ENCODE measurements at places on chromosomes 7 and 10.
A peak's percentile ranks its signal among the peaks of the same experiment; 100 is the strongest.

DNA sequence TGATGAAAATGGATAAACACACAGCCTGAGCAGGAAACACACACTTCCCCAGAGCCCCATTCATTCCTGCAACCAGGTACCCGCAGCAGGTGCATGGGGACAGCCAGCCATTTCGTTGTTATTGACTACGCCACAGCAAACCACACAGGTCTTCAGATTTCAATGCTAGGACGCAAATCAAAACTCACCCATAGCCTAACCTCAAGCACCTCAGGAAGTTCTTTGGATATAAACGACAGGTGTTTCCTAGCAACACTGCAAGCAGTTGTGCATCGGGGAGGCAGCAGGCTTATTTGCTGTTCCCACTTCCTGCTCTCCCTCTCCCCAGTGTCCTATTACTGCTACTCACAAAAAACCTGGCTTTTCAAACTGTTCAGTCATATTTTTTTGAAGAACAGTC lies 176.5 kb upstream of the FRMD4A start:
- DNase-seq: no peak

DNA sequence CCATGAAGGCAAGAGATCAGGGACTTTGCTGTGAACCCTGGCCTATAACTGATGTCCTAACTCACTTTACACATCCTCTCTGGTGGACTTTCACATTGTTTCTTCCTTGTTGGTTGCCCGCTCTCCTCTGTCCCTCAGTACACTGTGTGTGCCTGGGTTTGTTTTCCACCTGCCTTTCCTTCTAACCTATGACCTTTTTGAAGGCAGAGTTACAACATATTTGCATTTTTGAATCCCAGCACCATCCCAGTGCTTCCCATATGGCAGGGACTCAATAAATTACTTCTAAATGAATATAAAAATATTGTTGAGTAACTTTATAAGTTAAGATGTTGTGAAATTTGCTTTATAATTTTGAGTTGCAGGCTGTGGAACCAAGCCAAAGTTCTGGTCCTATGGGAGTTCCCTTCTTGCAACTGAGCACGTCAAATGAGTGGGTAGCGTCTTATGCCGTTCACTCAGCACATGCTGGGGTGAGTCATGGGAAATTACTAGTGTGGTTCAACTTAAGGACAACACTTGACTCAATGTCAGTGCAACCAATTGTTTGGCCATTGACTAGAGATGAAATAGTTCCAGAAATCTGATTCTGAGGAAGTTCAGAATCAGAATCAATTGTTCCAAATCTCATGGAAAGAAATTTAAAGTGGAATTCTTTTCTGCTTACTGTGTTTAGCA lies 250.9 kb downstream of the TWIST1 start:
- no peak for DNase-seq

DNA sequence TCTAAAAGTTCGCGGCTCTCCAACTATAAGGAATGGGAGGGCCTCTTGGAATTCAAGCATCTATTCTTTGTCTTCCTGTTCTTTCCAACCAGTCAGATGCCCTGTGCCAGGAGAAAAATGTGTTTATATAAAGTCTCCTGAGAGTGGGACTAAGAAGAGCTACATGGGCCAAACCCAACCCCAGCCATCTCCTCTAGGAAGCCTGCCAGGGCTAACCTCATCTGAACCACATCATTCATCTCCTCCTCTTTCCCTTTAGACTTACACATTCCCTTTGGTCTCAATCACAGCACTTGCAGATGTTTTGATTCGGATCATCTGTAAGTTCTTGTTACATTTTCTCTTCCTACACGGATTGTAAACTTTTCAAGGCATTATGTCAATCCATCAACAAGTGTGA lies 62.6 kb downstream of the DOCK4 start:
- no peak for DNase-seq

DNA sequence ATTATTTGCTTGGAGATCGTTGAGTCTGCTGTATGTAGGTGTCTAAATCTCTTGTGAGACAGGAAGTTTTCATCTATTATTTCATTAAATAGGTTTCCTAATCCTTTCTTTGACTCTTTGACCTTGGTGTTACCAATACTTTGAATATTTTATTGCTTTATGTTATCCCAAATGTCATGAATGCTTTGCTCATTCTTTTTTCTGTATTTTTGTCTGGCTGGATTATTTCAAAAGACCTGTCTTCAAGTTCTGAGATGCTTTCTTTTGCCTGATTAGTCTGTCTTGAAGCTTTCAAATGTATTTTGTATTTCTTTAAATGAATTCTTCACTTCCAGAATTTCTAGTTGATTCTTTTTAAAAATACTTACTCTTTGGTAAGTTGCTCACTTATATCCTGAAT lies 27.3 kb downstream of the UBE3C start:
- no peak for DNase-seq

DNA sequence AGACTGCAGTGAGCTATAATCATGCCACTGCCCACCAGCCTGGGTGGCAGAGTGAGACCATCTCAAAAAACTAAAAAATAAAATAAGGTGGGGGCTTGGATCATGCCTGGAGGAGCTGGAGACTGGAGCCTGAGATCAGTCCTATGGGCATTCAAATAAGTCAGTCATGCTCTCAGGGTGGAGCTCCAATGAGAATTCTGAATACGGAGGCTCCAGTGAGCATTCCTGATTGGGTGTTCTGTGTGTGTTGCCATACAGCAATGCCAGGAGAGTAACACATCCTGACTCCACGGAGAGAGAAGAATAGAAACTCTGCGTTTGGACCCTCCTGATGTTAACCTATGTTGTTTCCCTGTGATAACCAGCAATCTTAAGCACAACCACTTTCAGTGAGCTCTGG lies 16.0 kb downstream of the UBE2D4 start:
- no peak for DNase-seq

DNA sequence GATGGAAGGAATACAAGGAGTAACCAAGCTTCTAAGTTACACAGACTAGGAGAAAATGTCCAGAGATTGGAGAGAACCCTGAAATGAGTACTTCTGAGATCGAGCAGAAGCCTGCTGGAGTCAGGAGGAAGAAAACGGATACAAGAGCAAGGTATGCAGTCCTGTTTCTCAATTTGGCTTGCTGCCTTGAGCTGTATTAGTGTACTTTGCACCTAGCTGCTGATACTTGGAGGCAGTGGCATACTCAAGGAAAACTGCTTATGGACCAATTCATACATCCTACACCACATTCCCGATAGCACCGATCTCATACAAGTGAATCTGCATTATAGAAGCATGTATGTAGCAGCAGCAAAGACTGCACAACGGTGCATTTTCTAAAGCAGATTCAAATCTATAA lies 14.4 kb downstream of the PIP4K2A start:
- no peak for DNase-seq

GRCh38 chr7:108280136-108280535 lies 150.0 kb upstream of the LAMB4 start:
- no peak for DNase-seq

DNA sequence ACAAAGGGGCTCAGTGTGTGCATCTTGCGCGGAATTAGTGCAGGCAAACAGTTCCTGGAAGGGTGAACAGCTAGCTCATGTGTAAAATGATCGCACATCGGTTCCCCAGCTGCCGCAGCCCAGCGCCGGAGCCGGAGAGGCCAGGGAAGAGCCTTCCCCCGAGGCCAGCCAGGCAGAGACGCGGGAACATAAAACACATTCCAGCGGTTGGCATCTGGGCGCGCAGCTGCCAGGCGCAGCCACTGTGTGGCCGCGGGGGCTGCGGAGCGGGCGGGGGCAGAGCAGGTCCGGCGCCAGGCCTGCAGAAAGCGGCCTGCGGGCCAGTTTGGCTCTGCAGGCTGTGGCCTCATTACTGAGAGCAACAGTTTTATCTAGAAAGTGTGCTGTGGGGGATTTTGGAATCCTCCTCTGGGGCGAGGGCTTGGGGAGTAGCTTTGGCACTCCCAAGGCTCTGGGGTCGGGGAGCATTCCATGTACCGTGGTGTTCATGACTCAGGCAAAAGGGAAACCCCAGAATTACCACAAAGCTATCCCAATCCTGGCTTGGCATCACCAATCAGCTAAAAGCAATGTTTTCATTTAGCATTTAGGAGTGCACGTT lies 74.3 kb downstream of the SAMD9 start:
- no peak for DNase-seq

DNA sequence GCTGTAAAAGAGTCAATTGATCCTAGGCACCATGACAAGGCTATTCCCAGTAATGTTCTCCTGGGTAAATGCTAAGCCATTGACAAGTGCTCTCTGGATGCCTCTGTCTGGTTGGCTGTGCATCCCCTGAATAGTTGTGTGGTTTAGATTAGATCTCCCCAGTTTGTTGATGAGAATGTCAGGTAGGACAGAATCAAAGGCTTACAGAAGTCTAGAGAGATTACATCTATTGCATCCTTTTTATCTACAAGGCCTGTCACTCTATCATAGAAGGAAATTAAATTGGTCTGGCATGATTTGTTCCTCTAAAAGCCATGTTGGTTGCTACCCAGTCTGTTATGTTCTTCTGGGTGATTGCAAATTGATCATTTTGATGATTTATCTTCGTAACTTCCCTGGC lies 548.3 kb downstream of the GATA3 start:
- DNase-seq: no peak

DNA sequence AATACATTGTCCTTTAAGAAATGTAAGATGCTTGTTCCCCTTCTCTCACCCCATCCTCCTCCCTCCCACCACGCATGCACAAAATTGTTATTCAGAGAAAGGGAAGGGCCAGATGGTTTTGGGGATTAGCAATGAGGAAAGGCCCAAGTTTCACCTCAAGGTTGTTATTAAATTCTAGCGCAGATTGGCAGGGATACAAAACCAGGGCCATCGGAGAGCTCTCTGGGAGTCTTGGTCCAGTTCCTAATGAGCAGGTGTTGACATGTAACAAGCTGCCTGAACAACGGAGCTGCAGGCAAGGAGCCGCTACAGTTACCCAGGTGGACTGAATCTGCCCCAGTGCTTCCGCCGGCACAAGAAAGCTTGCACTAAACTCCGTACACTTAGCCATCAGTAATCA lies 9.7 kb upstream of the ANK3 start:
- DNase-seq: no peak

DNA sequence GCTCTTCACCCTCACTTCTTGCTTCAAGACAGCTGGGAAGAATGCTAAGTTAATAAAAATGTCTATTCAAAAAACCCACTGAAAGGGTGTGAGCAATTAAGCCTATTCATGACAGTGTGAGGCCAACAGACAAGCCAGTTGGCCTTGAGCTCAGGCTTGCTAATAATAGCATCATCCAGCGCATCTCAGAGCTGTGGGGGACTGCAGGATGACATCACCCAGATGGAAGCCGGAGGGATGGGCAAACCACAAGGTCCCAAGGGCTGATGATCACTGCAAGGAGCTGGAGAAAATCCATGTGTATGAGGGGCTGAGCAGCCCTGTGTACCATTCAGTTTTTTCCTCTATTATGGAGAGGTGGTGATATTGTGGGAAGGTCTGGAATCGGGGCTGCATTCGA lies 770.4 kb downstream of the TNS3 start:
- DNase-seq: no peak

- no peak for DNase-seq
Measured at GRCh38 chr10:113616244-113617074, 47.4 kb downstream of the NRAP start.

DNA sequence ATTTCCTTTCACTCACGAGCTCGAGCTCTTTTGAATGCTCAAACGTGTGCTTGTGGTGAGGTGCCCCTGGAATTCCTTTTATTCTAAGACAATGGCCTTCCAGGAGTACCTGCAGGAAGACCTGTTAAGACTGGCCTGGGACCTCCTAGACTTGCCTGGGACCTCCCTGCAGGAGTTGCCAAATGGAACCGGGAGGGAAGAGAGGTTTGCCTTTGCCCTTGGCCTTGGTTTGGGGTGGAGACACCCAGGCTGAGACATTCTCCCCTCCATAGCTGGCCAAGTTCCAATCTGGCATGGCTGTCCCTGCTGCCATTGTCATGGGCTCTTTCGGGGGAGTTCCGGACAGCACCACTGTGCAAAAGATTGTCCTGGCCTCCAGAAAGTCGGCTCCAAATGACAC lies 39.7 kb downstream of the DNAJB12 start:
- no peak for DNase-seq

- DNase-seq: no peak
Measured at GRCh38 chr10:120221873-120222485, 235.0 kb upstream of the PLPP4 start.

DNA sequence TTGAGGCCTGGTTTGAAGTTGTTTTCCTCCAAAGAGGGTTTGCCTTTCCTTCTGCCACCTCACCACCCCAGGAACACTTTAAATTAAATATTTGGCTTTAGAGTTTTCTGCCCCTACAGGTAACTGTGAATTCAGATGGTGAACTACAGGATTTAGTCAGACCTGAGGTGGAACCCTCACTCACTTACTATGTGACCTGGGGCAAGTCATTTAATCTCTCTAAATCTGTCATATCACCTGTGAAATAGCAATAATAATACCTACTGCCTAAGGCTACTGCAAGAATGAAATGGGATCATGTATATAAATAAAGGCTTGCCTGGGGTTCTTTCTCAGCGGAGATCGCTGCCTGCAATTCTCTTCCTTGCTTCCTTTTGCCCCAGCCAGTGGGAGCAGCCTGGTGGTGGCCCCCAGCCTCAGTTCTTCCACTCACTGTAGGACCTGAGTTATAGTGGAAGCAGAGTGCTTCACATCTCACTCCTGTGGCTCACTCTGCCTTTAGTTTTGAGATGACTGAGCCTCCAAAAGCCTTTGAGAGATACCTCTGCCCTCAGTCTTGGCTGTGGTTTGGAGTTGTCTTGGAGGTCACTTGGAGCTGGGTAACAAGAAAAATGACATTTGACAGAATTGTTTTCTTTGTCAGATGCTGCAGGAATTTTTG lies 6.1 kb upstream of the ANKRD2 start:
- DNase-seq: no peak

DNA sequence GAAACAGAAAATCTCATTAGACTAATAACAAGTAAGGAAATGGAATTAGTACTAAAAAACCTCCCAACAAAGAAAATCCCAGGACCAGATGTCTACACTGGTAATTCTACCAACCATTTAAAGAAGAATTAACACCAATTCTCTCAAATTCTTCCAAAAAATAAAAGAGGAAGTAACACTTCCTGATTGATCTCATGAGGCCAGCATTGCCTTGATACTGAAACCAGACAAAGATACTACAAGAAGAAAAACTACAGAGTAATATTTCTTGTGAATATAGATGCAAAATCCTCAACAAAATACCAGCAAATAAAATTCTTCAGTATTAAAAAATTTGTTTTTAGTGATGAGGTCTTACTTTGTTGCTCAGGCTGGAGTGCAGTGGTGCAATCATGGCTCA lies 21.3 kb downstream of the GCK start:
- no peak for DNase-seq

DNA sequence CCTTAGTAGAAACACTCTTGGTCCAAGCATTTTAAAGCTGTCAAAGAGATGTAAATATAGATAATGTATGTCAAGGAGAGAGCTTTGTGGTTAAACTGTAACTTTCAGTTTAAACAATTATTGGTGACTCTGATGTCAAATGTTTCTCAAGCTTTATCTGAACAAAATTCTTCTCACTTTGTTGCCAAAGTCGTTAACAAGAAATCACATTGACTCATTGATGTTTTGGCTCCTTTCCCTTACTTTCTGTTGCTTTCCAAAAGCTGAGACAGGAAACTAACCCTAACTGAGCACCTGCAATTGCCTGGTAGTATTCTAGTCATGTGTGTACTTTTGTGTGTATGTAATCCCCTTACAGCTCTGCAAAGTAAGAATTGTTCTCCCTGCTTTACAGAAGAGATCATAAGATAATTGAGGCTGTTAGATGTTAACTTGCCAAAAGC lies 108.5 kb downstream of the CFTR start:
- no peak for DNase-seq

GRCh38 chr10:58796242-58796641 lies 283.6 kb downstream of the BICC1 start:
- no peak for DNase-seq

GRCh38 chr7:14628516-14628915 lies 274.0 kb downstream of the DGKB start:
- DNase-seq: no peak

- DNase-seq: peak; percentile 63
Measured at GRCh38 chr7:150988230-150989226, 2.3 kb upstream of the NOS3 start.
